NCI-H2107 (cell line): ENCODE measurements at places on chromosomes 7 and 10.

DNA sequence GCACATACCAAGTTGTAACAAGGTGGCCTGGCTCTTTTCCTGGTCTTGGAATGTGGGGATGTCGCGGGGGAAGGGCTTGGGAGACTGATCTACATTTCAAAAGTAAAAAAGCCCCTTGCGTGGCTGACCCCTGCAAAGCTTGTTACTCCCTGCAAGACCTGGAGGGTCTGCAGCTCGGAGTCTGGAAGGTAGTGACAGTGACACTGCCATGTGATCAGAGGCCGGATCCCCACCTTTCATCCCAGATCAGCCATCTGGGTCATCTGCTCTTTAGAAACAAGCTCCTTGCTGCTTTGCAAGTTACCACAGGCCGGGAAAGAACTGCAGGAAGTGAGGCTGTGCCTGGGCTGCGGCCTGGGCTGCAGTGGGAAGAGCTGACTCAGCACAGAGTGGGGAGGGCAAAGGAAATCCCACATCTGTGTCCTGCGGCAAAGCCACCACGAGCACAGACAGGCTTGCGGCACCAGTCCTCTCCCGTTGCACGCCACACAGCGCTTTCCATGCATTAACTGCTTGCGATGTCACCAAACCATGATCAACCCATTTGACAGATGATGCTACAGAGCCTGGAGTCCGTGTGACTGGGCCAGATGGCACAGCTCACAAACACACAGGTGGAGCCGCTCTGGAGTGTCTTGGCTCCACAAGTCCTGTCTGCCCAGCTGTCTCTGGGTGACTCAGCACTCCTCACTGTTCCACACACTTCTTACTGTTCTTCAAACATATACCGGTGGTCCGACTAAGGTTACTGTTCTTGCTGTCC lies 97.7 kb downstream of the SH3PXD2A start:
- DNase-seq, result no peak

DNA sequence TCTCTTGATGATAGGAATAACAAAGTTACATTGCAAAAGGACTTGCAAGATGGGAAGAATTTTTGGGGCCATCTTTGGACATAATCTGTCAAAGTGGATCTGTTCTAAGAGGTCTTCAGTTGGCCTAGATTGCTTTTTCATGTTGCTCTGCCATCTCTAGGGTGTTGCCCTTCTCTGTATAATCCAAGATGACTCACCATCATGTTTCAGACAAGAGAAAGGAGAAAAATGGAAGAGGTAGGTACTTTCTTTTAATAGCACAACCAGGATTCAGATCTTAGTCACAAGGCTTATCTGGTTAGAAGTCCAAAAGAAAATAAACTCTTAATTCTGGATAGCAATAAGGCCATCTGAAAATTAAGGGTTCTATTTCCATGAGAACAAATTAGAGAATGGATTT lies 38.7 kb upstream of the FOXP2 start:
- no peak for DNase-seq

GRCh38 chr7:118945911-118946682 lies 721.6 kb downstream of the ANKRD7 start:
- no peak for DNase-seq

- no peak for DNase-seq
Measured at GRCh38 chr10:92238586-92239098, 52.2 kb downstream of the CPEB3 start.

DNA sequence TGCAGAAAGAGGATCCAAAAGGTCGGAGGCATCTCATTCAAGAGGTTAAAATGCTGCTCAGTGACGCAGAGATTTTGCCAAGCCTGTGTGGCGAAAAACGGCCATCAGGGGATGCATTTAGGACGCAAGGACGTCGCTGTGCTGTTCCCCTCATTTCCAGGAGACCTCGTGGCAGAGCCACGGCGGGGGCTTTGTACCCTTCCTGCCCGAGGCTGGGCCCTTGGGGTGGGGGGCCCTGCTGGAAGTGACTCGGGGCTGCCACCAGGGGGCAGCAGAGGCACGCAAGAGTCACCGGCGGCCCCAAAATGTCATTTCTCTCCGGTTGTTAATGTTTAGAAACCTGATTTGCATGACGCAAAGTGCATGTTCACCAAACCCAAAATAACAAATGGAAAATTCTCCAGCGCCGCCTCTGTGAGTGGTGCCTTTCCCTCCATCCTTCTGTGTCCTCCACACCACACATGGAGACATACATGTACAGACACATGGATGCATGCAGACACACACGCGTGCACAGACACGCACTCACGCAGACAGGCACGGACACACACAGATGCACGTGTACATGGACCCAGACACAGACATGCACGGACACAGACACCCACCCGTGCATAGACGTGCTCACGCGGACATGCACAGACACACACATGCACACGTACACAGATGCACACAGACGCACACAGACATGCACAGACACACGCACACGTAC lies 51.0 kb upstream of the NKX6-2 start:
- DNase-seq, result no peak

GRCh38 chr7:68269405-68269804 lies 1272.8 kb downstream of the TYW1 start:
- no peak for DNase-seq

GRCh38 chr10:30434273-30435072 lies 489 bp downstream of the MAP3K8 start:
- DNase-seq, result no peak

DNA sequence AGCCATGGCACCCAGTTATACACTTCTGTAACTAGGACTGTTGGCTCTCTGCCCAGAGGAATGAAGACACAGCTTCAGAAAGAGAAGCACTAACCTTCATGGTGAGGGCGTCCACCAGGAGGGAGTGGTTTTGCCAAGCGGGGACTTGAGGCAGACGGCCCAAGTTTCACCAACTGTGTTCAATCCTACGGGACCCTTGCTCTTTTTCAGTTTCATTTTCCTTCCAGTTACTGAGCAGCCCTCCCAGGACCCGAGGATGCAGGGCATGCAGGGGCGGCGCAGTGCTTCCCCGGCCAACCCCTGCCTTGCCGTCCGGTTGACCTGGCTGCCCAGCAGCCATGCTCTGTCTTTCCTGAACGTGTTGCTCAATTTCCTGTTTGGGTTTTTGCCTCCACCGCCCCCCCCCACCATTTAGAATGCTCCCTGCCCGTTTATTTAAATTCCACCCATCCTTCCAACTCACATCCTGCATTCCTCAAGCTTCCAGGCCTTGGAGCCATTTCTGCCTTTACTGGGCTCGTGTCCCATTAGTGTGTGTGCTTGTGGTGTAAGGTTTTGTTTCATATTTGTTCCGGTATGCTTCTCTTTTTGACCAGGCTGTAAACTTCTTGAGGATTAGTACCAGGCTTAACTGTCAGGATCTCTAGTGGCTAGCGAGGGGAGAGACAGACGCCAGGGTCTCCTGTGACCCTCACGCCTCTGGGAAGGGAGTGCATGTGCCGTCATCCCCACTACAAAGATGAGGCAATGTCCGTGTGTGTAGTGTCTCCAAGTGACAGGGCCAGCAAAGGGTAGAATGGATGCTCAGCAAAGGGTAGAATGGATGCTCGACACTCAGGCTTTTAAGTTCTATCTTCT lies 31.6 kb downstream of the IL15RA start:
- no peak for DNase-seq
